ENCODE measurements at places on chromosomes 1 and 21.

DNA sequence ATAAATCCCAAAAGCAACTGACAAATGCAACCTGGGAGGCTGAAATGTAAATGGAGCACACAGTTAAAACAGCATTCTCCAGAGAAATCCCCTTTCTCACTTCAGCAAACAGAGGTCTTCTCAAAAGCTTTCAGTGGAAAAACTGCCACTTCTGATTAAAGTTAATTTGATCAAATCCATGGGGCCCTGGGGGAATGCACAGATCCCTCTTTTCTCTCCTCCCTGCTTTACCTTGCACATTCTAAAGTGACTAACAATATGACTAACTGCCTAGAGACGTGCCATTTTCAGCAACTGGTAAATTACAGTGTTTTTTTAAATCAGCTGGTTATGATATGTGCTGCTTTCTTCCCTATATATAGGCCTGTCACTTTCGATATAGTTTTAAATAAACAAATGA is 142.5 kb downstream of the RERE start:
- DNase-seq, result no peak

DNA sequence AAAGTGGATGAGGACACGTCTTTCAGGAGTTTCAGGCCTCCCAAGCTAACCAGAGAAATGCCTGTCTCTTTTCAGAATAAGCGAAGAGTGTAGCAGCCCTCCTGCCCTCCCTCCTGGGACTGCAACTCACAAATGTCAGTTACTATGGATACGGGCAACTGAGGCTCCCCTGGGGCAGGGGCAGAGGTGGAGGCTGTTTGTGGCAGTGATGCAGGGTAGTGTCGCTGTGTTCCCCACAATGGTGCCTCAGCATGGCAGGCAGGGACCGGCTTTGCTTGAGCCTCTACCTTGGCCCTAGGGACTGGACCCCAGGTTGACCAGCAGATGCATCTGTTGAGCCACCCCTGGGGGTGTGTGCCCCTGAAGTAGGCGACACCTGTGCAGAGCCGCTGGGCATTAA is 10.2 kb downstream of the NFASC start:
- DNase-seq, result no peak

- DNase-seq, result peak; percentile 8
These were observed 768 bp downstream of the EDARADD start for GRCh38 chr1:236394879-236395229.

DNA sequence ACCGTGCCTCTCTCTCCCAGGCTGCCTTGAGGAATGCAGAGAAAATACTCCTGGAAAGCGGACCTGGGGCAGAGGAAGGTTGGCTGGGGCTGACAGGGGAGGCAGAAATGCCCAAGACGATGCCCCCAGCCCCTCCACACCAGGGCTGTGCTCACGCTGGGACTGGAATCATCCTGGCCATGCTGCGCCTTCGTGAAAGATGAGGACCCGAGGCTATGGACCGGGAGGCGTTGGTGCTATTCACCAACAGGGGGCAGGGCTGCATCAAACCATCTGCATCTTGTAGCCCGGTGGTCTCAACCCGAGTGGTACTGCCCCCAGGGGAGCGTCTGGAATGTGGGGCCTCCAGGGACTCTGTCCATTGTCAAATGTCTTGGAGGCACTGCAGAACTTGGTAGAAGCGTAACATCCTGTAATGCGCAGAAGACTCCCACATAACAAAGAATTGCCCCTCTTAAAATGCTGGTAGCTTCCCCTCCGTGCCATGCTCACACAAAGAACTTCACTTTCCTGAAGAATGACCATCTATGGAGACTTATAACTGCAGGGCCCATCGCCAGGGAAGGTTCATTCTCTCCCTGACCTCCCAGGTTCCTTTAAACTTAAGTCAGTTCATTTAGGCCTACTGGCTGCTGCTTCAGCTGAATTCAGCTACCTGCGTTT is 251.2 kb downstream of the RRAGC start:
- DNase-seq, result peak; percentile 16

DNA sequence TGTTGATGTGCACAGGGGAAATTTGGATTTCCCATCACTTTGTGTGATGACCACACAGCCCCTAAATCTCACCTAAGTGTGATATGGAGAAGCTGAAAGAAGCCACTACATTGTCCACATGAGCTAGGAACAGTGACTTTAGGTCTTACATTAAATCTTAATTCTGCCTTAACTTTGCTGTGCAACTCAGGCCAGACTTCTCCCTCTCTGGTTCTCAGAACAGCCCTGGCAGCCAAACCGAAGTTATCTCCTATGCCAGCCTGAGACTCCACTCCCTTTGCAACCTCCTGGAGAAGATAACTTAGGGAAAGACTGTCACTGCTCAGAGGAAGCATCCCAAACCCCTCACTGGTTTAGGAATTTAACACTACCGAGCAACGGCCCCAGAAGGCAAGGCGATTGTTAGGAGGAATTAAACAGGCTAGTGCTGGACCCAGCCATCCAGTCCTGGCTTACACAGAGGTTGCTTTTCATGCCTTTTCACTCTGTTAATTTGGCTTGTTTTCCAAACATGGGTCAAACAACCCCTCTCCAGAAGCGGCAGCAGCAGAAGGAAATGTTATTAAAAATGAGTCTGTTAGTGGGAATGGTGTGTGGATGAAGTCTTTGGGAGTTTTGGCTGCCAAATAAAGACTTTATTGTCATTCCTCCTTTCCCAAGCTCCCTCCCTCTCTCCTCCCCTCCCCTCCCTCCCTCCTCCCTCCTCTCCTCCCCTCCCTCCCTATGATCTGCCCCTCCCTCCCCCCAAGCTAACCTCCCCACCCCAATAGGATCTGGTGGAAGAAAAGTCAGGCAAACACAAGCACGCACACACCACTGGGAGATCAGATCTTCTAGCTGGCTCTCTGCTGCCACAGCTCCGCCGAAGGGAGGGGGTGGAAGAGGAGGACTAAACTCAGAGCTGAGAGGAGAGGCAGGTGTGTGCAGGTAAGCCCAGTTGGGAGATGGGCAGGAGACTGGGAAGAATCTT is at the start of gene PRELP:
Gene PRELP (plus strand): TSS at position 795 of the 970 bp plus-strand sequence. CDS start 7,379 bp downstream, outside the sequence.
- no peak for DNase-seq

All from Jurkat, Clone E6-1 (cell line).